Activated CD4-positive, alpha-beta T cell treated with anti-CD3 and anti-CD28 coated beads, Interleukin-2, amount 50 U/mL, for 4 hours (primary cell): ENCODE measurements at places on chromosomes 6 and 20.
A peak's percentile ranks its signal among the peaks of the same experiment; 100 is the strongest.

DNA sequence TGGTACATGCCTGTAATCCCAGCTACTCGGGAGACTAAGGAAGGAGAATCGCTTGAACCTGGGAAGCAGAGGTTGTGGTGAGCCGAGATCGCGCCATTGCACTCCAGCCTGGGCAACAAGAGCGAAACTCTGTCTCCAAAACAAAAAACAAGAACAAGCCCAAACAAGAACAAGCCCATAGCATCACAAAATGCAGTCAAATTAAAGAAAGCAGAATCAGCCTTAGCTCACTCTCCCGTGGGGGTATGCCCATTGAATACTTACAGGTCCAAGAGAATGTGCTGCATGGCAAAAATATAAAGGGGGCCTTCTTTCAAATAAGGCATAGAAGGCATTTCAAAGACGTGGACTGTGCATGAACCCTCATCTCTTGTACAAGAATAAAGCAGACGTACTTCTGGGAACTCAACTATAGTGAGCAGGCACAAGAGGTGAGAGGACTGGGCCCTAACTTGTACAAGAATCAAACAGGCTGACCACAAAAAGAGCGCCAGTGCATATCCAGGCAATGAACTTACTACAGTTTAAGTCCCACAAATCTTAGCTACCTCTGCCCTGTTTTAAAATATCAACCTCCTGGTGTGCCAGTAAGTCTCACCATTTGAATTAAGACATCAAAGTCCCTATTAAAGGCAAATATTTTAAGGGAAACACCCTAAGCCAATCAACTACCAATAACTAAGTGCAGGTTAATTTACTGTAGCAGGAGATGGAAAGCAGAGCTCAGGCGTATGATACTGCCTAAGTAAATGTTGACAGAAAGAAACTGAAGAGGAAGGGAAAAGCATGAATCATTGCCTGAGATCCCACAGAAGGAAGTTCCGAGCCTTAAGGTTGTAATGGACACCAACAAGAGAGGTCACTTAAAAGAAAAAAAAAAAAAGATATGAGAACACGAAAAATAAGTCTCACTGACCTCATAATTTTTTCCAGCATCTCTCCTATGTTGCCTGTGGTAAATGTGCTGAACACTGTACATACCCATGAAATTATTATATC is 37.4 kb downstream of the TOMM6 start:
- no peak for DNase-seq

DNA sequence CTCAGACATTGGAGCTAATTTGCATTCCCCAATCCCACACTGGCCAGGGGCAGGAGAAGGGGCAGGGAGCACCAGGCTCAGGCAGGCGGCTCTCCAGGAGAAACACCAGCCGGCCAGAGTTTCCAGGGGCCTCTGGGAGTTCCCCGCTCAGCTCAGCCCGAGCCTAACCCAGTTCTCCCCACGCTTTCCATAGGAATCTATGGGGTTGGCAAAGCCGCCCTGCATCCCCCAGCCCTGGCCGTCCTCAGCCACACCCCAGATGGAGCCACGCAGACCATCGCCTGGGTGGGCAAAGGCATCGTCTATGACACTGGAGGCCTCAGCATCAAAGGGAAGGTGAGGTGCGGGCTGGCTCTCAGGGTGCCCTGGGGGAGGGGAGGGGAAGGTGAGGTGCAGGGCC is 8.2 kb downstream of the NPEPL1 start:
- DNase-seq, result no peak

- no peak for DNase-seq
Measured at GRCh38 chr20:20736303-20736702, 23.9 kb upstream of the RALGAPA2 start.

DNA sequence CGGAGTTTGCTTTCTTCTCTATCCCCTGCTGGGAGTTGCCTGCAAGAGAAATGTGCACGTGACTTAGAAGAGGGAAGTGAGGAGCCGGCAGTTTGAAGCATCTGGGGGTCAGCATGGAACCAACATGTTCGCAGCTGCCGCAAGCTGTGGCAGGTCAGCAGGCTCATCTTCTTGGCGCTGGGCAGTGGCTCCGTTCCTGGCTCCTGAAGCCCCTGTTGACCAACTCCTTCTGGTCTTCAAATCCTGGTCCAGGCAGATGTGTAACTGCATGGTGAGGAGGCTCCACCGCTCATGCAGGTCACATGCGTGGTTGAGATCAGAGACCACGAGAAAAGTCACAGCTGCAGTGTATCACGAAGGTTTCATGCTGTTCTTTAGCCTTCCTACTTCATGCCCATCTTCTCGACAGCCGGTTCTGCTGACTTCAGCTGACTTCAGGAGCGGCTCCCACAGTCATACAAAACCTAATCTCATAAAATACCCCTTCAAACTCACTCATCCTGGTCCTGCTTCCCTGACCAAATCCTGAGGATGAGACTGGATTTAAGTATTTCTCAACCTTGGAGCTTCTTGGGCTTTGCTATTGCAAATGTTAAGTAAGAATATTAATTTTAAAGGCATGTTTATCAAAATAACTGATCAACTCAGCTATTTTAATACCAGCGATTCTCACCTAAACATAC is 44.9 kb upstream of the BCAS1 start:
- DNase-seq, result no peak

GRCh38 chr6:21751608-21752007 is 158.1 kb downstream of the SOX4 start:
- DNase-seq, result no peak

GRCh38 chr6:169738204-169738975 is 13.0 kb downstream of the DYNLT2 start:
- no peak for DNase-seq

- no peak for DNase-seq
Measured at GRCh38 chr6:163179061-163179460, 235.5 kb upstream of the QKI start.

- DNase-seq, result no peak
Measured at GRCh38 chr6:135320721-135321621, 139.9 kb downstream of the MYB start.

- no peak for DNase-seq
Measured at GRCh38 chr6:112781241-112781640, 434.1 kb downstream of the RFPL4B start.

GRCh38 chr6:143940011-143940597 is 68.0 kb downstream of the PLAGL1 start:
- DNase-seq, result peak; percentile 44

DNA sequence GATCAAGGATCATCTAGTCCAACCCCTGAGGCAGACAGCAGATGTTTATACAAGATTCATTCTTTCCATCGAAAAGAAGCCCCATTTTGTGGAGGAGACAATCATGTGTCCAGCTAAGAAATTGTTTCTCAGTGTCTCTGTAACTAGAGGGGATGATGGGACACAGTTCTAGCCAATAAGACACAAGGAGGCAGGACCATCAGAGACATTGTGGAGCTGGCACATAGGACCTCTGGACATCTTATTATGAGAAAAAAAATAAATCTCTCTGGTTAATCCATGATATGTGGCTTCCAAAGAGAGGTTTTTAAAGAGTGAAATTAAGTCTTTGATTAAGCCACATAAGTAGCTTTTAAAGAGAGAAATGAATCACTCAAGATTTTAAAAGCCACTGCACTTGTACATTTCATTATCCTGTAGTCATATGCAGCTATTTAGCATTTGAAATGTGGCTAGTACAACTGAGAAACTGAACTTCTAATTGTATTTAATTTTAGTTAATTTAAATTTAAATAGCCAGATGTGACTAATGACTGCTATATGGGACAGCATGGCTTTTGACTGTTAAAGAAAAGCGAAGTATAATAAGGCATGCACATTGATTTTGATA is 176.8 kb downstream of the TASP1 start:
- DNase-seq, result no peak

DNA sequence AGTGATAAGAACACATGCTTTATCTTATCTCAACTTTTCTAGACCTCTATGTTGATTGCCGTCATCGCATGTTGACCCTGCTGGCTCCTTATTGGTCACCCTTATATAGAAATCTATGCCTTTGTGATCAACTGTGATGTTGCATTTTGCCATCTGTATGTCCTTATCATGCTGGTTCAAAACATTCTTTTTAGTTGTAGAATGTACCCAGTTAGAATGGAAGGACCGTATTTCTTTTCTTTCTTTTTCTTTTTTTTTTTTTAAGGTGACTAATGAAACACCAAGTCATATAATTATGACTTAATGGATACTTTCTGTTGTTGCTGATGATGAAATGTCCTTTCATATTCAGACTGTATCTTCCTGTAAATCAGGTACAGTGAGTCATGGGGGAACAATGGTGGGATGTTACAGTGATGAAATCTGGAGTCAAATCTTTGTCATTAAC is 145.9 kb upstream of the CITED2 start:
- DNase-seq, result no peak

DNA sequence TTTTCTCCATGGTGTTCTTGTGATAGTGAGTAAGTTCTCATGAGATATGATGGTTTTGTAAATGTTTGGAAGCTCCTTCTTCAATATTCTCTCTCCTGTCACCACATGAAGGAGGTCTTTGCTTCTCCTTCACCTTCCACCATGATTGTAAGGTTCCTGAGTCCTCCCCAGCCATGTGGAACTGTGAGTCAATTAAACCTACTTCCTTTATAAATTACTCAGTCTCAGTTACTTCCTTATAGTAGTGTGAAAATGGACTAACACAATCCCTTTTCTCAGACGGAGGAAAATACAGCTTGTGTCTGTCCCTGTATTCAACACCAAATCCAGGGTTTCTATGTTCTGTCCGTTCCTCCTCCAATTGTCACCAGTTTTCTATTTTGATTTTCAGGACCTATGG is 181.0 kb downstream of the ALDH8A1 start:
- no peak for DNase-seq

DNA sequence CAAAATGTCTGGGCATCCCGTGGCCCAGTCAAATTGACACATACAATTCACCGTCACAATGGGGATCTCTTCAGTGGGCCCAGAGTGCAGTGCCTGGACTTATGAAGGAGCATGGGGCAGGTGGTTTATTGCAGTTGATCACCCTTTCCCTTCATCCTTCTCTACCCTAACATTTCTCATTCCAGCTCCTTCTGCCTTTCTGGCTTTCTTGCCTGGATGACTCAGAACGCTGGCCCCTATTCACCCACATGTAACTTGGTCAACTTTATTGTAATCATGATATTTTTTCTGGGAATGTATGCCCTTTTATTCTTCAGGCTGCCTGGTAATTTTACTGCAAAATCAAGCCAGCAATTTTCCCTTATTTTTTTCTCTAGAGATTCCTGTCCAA is 179.9 kb upstream of the DTNBP1 start:
- DNase-seq, result no peak
